ENCODE measurements at places on chromosomes 2 and 18. TPM values are rescaled to one million over a fixed set of nuclear protein-coding genes. Genes with fewer than 3 reads are reported as not detected.

Gene FAM168B
- total RNA-seq: 95.8 TPM

Gene KLHL14
- total RNA-seq: 14.0 TPM

GRCh38 chr2:165567273-165567672, 97.8 kb downstream of the CSRNP3 start:
- DNase-seq: no peak

DNA sequence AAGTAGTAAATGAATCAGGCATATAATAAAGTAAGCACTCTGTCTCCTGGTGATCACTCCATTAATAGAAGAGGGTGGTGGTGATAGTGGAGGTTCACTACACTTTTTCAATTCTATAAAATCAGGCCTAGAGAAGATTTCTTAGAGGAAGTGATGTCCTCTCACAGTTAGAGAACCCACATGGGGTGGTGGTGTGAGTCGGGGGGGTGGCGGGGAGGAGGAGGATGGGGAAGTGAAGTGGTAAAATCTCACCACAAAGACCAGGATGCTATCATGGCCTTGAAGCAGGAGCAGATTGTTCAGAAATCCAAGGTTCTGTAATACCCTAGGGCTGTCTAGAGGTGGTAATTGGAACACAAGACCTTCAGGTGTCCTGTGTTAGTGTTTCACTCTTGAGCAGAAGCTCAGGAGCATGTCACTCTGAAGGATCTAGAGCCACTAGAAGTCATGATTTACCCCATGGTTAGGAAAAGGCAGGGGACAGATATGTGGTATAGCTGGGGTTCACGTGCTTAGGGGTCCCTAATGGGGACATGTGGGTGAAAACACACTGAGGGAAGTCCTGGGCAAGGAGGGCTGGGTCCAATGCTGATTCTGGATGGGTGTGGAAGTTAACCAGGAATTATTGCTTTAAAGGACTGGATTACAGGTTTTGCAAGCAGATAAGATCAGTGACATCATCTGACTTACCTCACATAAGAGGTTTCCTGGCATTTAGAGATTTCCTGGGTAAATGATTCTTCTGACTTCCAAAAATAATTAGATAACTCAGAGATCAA, 31.0 kb downstream of the RNF125 start:
- DNase-seq: no peak

- no peak for DNase-seq
These were observed 234.0 kb downstream of the HAUS1 start for GRCh38 chr18:46338205-46338604.

DNA sequence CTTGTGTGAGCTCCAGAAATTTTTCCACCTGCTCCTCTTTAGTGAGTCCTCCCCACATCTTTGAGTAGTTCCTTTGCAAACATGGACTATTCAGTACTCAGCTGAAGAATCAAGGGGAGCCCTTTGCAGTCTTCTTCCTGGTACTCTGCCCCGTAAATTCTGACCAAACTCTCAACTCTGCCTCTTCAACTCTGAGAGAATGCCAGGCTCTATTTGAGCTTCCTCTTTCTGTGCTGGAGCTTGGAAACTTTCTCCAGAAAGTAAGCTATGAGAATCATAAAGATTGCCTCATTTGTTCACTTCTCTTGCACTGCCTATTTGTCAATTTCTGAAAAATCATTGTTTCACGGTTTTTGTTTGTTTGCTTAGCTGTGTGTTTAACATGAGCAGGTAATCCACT, 7.4 kb upstream of the STAT4 start:
- no peak for DNase-seq

Data from Peyer's patch (tissue), 4 donors.